Cerebellar nuclear complex (tissue), 1 donor: ENCODE measurements at places on chromosomes 5 and 9.

- no peak for DNase-seq
These were observed 1088.1 kb upstream of the EDIL3 start for GRCh38 chr5:85472749-85473148.

- no peak for DNase-seq
These were observed 7.9 kb upstream of the KCNMB1 start for GRCh38 chr5:170397059-170397458.

DNA sequence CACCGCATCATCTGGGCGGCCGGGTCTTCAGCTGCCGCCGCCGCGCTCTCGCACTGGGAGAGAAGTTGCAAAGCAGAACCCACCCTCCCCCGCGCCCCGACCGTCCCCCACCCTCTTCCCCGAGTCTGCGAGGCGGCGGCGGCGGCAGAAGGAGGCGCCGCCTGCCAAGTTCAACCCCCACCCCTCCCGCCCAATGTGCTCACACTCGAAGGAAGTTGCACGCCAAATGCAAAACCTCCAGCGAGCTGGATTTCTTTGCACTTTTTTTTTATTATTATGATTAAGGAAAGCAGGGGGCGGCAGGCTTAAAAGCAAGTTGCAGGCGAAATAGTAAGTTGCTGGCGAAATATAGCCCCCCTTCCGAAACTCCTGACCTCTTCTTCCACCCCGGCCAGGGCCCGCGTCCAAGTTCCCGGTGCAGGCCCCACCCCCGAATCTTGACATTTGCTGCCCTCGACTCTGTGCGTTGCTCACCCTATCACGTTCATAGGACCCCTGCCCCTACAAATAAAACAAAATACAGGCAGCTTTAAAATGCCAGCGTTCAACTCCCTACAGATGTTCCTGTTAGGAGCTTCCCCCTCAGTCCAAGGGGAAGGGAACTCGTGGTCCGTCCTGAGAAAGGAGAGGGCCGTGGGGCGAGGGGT lies 1.1 kb upstream of the NR3C1 start:
- no peak for DNase-seq

DNA sequence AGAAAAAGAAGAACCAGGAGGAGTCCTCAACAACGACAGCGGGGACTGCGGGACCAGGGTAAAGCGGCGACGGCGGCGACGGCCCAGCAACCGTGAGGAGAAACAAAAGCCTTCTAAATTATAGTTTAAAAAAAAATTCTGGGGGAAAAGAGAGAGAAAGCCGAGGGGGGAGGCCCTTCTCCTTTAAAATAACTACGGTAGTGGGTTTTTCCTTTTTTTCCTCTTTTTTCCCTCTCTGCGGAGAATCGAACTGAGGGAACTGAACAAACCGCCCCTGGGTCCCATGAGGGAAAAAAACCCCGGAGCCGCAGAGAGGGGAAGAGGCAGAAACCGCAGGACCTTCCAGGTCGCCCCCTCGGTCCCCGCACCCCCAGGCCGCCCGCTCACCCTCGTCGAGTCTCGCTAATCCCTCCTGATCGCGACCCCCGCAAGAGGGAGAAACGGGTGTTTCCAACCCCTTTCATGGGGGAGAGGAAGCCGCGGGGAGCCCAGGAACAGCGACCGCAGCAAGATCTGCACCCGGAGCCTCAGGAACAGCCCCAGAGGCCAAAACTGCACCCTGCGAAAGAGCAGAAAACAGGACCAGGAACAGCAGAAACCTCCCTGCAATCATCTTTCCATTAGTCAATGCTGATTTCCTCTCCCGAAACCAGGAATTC lies 453 bp downstream of the CPEB4 start:
- DNase-seq: no peak

- no peak for DNase-seq
These were observed 599 bp downstream of the RAD1 start for GRCh38 chr5:34914671-34915138.

GRCh38 chr5:146788898-146789297 lies 89.7 kb downstream of the PPP2R2B start:
- DNase-seq: no peak
